ENCODE measurements at places on chromosomes 1 and 21. TPM values are rescaled to one million over a fixed set of nuclear protein-coding genes. Genes with fewer than 3 reads are reported as not detected.

C1QB gene
- total RNA-seq: not detected

DNA sequence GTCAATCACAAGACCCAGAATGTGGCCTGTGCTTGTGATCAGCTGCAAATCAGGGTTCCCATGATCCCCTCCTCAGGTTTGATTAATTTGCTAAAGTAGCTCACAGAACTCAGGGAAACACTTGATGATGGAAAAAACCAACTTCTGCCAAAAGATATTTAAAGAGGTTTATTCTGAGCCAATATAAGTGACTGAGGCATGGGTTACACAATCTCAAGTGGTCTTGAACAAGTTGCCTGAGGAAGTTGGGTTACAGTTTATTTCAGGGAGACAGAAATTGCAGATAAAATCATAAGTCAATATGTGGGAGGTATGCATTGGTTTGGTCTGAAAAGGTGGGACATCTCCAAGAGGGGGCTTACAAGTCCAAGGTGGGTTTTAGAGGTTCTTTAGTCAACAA lies 243.1 kb downstream of the S1PR1 start:
- no peak for DNase-seq

THEM5 gene
- total RNA-seq: not detected

DNA sequence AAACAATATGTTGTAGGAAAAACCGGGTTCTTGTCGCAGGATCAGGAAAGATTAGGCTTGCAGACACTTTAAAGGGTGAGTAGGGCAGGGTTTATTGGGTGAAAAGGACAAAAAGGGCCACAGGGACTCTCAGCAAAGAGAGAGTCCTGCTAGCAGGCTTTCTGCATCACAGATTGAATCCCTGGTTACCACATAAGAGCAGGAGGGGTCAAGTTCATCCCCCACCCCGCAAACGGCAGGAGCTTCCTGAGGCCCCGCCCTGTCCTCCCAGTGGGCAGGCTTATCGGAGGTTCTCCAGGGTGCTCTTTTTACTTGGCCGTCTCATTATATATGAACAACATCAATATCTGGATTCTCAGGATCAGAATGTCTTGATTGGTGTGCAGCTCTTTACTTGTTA lies 47.7 kb downstream of the SYCP1 start:
- no peak for DNase-seq

DNA sequence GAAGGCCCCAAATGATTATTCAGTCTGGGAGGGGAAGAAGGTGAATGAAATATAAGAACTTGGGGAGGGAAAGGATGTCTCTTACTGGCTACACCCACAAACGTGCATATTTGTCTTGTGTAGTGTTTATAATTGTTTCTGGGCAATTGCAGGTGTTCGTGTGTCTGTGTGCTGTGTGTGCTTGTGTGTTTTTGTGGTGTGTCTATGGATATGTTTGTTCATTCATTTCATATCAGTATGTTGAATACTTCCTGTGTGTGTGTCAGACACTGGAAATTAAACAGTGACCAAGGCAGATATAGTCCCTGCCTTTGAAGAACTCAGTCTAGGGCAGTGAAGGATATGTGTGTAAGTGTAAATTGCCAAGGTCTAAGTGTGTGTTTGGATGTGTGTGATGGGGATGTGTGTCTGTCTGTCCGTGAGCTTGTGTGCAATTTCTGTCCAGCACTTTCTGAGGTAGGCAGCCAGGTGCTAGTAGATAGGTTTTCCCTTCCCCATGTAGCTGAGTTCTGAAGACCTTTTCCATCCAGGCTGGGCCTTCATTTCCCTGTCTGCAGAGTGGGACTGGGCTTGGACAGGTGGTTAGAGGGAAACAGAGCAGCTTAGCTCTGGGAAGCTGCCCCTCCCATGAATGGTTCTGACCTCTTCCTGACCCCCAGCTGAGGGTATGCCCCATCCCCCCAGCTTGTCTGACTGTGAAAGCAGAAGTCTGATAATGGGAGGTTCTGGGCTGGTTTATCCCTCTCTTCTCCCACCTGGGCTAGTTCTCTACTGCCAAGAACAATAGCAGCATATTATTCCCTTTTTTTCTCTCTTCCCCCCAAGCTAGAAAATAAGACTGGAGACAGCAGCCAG lies 3.8 kb downstream of the AGO1 start:
- no peak for DNase-seq

ARTN gene
- total RNA-seq: 0.70 TPM

TRMT1L gene
- total RNA-seq: 14.2 TPM

DNA sequence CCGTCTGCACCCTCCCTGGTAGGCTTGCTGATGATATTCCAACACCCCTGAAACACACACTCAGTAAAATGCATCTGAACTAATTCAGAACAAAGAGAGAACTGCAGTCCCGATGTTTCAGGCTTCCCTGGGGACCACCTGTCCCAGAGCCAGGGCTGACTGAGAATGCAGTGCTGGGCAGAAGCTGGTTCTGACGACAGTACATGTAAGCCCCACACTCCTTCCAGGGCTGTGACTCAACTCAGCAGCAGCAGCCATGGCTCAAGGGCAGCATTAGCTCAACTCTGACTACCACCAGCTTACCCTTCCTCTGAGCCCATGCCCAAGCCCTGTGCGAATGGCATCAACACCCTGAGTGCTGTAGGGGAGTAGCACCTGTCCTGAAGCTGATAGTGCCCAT lies 56.4 kb upstream of the SIPA1L2 start:
- no peak for DNase-seq

AMY1A gene
- total RNA-seq: not detected

DISP3 gene
- total RNA-seq: not detected

VCAM1 gene
- not detected for total RNA-seq

DNA sequence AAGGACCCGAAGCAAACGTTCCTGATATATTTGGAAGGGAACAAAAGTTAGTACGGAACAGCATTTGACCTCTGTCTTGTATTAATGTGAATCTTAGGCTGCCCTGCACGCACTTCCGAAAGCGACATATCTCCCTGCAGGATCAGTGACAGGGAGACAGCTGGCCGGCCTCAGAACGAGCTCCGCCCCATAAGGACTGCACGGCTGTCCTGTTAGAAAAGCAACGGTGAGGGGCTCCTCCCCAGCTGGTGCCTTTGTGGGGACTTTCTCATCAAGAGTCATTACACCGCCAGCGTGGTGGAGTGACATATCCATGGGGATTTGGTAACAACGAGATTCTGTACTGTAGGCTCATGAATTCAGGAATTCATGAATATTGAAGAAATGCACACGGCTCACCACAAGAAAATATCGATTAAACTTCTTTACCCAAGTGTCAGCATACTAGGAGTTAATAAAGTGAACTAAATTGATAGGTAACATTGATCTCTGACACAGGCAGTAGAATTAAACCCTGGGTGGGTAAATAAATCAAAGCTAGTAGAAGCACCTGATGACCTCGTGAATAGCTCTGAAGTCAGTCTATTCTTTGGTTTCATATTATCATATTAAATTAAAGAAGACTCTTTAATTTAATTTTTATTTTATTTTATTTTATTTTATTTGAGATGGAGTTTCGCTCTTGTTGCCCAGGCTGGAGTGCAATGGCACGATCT lies 8.1 kb upstream of the GREM2 start:
- no peak for DNase-seq

NR1I3 gene
- total RNA-seq: not detected

- no peak for DNase-seq
Observed at GRCh38 chr1:96095849-96096612, 625.6 kb upstream of the PTBP2 start.

- DNase-seq: no peak
Observed at GRCh38 chr1:121595089-121595488, 410.3 kb downstream of the SRGAP2C start.

DNA sequence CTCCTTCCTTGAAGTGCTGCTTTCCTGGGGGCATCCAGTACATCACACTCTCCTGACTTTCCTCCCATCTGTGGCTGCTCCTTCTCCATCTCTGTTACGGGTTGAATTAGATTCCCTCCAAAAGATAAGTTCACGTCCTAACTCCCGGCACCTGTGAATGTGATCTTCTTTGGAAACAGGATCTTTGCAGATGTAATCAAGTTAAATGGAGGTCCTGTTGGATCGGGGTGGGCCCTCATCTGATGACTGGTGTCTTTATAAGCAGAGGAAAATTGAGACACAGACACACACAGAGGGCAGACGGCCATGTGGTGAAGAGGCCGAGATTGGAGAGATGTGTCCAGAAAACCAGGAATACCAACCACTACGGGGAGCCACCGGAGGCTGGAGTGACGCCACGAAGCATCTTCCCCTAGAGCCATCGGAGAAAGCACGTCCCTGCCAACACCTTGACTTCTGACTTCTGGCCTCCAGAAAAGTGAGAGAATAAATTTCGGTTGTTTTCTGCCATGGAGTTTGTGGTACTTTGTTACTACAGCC lies 36.0 kb downstream of the ZBTB18 start:
- no peak for DNase-seq

DNA sequence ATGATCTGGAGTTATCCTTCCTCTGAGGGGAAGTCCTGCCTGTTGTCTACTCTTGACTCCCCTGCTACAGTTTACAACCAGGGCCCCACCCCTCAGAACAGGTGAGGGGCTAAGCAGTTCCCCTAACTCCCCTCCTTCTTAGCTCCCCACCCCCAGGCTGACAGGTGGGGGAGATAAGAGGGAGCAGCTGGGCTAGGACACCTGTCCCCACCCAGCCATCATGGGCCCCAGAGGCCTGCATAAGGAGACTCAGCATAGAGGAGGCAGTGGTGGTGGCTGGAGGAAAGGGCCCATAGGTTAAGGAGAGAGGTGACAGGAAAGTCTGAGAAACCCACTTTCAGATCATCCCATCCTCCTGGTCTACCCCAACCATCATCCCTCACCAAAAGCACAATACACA lies 6.8 kb downstream of the MEF2D start:
- no peak for DNase-seq

ATP1A4 gene
- total RNA-seq: not detected

DNA sequence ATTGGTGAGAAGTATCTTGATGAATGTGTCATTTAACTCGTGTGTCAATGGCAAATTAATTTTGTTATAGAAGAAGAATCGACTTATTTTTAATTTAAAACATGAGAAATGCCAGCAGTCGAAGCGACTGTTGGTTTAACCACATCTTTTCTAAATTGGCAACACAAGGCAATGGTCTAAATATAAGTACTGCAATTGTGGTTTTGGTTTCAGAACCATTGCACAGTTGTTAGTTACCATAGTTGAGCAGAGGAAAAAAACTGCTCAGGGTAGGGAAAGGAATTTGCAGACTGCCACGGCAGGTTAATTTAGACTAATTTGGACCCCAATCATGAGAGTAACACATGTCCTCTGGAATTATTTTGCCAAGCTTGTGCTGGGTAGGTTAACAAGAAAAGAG lies 185.6 kb upstream of the RUNX1 start:
- DNase-seq: no peak

- DNase-seq: no peak
Observed at GRCh38 chr1:212976586-212976985, 26.2 kb downstream of the VASH2 start.

ZNF683 gene
- not detected for total RNA-seq

- no peak for DNase-seq
Observed at GRCh38 chr1:47181095-47181954, 8.5 kb downstream of the PDZK1IP1 start.

SPRR2A gene
- total RNA-seq: not detected

DNA sequence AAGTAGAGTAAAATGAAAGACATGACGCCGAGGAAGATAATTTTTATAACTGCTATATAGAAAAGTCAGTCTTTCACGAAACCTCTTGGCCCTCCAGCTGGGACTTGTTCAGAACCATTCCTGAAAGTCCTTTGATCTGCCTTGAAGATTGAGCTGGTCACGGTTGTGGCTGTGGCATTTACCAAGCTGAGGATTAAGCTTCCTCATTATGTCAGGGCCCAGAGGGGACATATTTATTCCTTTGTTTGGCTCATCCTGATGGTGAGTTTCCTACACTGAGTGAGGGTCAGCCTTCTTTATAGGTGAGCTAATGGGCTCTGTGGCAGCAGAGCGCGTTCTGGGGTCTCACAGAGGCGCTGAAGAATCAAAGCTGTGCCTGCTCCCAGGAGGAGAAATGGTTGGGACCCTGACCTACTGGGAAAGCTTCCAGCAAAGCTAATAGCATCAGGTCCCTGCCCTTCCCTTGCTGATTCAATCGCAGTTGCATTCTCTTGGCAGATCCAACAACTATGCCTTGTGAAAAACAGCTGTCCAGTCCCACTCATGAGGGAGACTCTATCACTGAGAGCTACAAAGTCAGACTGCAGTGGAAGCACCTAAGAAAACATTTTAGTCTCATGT lies 43.2 kb upstream of the PBX1 start:
- DNase-seq: no peak

DNA sequence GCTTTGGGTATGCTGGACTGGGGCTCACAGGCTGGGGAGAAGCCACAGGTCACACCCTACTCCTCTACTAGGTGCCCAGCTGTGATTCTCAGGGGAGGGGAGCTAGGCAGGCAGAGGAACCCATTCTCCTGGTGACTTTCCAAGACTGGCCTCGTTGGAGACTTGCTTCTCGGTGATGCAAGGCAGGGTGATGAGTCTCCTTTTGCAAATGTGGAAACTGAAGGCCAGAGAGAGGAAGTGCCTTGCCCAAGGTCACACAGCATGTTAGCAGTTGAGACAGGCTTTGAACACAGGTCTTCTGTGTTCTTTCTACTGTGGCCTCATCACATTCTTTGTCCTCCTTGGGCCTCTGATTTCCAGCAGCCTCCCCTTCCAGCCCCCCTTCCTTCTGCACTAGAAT lies 20.5 kb upstream of the C1QA start:
- no peak for DNase-seq

DNA sequence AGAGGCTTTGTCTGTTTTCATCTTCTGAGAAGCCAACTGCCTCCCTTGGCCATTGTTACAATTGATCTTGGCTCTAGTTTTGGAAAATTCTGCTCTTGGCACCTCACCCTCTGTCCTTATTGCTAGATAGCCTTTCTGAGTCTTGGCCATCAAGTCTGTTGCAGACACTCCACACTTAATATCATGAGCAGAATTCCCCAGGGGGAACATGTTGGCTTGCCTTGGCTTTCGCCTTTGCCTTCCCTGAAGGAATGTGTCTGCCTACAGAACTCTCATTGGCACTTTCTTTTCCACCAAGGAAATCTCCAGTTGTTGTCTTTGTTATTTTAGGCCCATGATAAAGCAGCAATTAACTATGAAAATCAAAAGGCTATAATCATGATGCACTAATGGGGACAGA lies 42.7 kb upstream of the LDLRAP1 start:
- no peak for DNase-seq

NUDC gene
- total RNA-seq: 82.8 TPM

DNA sequence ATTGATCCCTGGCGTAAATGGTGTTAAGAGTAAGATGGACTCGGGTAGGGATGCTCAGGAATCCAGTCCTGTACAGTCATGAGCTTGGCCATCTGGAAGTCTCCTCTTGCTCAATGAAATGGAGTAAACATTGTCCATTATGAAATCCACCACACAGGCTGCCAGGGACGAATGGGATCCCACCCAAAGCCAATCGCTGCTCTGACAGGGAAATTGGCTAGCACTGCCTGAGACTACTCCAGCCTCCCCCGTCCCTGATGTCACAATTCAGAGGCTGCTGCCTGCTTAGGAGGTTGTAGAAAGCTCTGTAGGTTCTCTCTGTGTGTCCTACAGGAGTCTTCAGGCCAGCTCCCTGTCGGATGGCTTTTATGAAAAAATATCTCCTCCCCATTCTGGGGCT lies at the start of gene HSD11B1:
HSD11B1 (plus strand) TSS at position 263 of the 400 bp plus-strand sequence; CDS start at position 360, 97 bp downstream.
- DNase-seq: peak; percentile 32
